ENCODE measurements at places on chromosomes 12 and 14.
A peak's percentile ranks its signal among the peaks of the same experiment; 100 is the strongest.

- no peak for DNase-seq
These were observed 2.1 kb downstream of the RNF10 start for GRCh38 chr12:120536064-120536791.

DNA sequence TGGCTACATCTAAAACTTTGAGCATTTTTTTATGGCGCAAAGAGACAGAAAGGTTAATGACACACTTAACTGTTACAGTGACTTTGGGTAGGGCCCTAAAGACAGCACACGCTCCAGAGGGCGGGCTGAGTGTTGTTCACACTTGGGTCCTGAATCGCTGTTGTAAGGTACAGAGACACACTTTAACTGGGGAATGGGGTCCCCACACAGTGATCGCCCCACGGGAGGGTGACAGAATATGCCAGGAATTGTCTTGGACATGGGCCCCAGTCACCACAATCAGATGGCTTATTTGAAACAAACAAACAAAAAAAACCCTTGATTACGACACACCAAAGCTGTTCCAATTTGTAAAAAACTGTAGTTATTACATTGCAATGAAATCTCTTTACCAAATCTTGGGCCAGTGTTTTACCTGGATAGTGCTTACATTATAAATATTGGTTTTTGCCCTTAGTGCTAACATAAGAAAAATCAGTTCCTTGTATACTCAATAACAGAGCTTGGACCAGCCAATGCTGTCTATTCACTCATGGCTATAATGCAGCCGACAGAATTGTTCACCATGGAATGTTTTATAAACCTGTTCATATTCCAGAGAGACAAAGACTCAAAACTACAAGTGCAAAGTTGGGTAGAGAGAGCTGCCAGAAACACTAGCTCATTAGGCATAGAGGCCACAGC lies 28.3 kb downstream of the KCTD10 start:
- DNase-seq, result no peak

GRCh38 chr12:119036878-119037825 lies 55.8 kb downstream of the SRRM4 start:
- DNase-seq, result peak; percentile 20

- no peak for DNase-seq
These were observed 7.9 kb downstream of the TMEM63C start for GRCh38 chr14:77189479-77189878.

GRCh38 chr14:34685819-34686428 lies 28.5 kb downstream of the CFL2 start:
- DNase-seq, result no peak

GRCh38 chr12:40560848-40561247 lies 131.4 kb upstream of the CNTN1 start:
- DNase-seq, result no peak

DNA sequence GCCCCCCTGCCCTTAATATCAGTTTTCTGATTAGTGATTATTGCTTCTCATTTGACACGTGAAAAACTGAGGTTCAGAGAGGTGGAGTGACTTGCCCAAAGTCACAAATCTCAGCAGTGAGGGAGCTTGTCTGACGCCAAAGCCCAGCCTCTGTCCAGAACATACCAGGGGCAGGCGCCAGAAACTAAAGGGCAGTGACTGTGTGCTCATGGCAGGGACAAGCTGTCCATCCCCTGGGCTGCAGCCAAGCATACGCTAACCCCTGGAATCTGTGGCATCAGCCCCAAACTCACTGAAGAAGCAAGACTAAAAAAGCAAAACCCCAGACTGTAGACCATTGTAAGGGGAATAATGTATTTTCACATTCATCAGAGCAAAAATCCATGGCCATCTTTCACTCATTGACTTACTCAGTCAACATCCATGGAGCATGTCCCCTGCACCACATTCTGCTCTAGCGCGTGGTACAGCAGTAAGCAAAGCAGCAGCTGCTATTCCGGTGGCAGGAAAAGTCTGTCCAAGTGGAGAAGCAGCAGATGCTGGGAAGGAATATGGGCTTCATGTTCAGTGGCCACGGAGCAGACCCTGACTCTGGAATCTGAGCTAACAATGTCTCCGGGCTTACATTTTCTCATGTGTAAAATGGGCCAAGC lies 1.5 kb upstream of the SERPINA4 start:
- peak; percentile 10 for DNase-seq

DNA sequence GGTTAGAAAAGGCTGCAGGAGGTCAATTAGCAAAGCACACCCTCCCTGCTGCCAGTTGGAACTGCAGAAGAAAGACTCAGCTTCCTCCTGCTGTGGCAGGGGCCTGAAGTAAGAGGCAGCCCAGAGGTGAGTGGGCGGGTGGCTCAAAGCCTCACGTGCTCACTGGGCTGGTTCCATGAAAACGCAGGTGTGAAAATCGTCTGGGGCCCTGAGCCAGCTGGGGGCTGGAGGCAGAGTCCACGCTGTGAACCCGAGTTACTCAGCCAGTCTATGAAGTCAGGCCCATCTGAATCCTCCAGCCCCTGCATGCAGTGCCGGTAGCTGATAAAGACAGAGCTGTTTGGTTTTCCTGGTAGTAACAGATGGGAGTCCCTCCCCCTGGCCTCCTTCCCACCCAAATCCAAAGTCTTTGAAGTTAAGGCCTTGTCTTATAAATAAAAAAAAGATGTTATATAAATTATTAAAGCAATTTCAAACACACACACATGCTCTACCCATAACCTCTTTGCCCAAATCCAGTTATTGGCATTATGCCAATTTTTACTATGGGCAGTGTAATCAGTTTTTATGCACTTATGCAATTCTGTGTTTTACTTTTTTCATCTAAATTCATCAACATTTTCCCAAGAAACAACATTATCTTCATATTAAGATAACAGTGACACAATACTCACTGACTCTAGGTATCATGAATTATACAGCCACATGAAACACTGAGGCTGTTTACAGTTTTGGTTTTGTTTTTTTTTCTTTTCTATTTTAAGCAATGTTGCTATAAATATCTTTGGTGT lies 57.9 kb upstream of the PNMA1 start:
- DNase-seq, result peak; percentile 77

GRCh38 chr12:88325076-88325815 lies 183.1 kb downstream of the TMTC3 start:
- DNase-seq, result peak; percentile 22

DNA sequence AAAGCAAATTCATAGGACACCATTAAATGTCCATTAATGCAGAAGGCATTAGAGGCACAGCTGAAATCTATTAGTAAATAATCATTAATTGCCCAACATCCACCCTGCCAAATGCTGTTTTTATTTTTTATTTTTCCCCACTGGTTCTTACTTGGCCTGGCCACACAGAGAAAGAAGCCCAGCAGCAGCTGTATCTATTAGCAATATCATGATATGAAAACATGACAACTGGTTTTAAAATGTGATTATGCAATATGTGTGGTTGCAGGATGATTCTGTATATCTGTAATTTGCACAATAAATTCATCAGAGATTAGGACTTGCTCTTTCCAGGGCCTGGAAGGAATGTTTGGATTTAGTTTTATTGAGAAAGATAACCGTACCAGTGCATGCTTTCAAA lies 44.9 kb downstream of the SIX6 start:
- no peak for DNase-seq

DNA sequence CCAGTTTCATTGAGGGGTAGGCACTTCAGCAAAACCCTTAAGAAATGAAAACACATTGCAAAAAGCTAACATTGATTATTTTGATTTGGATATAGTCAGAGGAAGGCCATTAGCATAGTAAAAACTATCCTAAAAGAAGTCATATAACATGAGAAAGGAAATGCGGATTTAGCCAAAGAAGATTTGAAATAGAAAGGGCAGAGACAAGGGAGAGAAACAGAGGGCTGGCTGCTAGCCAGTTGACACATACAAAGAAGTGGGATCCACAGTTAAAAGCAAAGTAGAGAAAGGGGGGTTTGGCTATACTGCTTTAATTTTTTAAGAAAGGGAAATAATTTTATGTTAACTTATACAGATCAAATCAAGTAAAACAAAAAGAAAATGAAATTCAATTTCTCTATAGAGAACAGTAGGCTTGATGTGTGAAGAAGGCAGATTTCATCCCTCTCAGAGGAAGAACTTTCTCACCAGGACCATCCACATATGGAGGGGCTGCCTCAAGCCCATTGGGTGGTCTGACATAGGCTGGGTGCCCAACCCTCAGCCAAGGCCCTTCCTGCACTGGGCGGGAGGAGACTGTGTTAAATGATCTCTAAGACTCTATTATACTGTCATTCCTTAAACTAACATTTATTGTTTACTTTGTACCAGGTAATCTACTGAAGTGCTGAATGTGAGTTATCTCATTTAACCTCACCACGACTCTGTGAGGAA lies 420.3 kb downstream of the CCDC91 start:
- DNase-seq, result no peak

DNA sequence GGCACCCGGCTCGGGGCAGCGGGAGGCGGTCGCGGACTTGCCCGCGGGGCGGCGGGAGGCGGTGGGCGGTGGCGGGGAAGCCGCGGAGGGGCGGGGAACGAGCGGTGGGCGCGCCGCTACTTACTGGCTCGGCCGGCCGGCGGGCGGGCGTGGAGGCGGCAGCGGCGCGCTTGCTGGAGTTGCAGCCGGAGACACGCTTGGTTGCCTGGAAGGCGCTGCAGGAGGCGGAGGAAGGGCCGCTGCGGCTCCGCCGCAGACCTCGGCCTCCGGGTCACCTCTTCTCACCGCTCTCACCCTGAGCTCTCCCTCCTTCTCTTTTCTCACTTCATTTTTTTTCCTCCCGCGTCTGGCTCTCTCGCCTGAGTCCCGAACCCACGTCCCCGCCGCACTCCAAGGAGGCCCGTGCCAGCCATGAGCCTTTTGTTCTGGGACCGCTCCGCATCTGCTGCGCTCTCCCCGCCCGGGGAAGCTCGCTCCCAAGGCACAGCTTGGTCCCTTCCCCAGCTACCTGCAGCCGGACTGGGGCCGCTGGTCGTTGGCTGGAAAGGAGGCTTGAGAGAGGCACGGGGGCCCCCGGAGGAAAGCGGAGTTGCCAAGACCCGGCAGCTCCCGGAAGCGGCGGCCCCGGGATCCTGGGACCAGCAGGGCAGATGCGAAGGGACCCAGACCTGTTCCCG lies 592 bp upstream of the KCNK10 start:
- DNase-seq, result peak; percentile 58

DNA sequence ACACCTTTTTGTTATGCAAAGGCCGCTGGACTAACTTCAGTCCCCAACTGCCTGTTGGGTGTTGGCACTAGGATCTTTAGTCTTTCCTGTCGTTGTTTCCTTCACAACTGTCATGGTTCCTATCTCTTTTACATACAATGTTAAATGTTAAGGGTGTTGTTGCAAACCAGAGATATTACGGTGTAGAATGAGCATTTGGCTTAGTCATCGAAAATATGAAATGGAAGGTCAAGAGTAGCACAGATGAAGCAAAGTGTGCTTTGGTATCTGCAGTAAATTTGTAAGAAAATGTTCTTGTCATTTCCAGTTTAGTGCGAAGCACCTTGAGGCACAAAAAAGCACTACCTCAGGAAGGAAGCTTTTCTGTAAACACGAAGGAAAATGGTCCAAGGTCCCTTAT lies 751.3 kb upstream of the LRFN5 start:
- DNase-seq, result no peak

DNA sequence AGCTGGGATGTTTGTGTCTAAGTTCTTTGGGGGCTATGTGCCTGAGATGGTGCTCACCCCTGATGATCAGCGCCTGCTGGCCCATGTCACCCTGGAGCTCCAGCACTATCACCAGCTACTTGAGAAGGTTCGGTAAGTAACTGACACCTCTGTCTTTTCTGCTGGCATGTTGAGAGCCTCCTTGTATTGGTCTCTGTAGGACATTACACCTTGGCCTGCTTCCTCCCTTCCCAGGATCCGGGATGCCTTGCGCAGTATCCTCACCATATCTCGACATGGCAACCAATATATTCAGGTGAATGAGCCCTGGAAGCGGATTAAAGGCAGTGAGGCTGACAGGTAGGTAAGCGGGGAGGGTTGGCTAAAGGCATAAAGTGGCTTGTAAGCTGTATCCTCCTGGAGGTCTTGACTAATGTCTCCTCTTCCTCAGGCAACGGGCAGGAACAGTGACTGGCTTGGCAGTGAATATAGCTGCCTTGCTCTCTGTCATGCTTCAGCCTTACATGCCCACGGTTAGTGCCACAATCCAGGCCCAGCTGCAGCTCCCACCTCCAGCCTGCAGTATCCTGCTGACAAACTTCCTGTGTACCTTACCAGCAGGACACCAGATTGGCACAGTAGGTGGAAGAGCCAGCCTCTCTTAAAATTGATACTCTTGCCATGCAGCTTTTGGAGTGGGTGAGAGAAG lies 5.5 kb downstream of the DDIT3 start:
- DNase-seq, result no peak

DNA sequence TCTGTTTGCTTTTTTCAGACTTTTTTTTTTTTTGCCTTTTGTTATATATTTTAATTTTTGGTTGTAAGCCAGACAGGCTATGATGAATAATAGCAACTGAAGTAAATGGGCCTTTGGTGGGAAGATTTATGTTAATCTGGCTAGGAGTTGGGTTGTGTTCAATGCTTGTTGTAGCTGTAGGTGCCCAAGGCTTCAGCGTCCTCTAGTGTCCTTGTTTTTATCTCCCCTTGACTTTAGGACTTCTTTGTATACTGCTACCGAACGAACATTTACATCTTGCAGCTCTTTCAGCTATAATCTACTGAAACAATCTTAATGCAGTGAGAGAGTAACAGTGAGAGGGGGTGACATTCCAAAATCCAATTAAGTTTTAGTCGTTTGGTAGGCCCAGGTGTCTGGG lies 848.4 kb upstream of the FBXO33 start:
- DNase-seq, result no peak

GRCh38 chr14:36716614-36717184 lies 55.0 kb downstream of the PAX9 start:
- no peak for DNase-seq

- peak; percentile 47 for DNase-seq
These were observed 170.5 kb upstream of the RBM19 start for GRCh38 chr12:114136631-114137030.

GRCh38 chr12:82793751-82794281 lies 107.1 kb downstream of the TMTC2 start:
- no peak for DNase-seq

DNA sequence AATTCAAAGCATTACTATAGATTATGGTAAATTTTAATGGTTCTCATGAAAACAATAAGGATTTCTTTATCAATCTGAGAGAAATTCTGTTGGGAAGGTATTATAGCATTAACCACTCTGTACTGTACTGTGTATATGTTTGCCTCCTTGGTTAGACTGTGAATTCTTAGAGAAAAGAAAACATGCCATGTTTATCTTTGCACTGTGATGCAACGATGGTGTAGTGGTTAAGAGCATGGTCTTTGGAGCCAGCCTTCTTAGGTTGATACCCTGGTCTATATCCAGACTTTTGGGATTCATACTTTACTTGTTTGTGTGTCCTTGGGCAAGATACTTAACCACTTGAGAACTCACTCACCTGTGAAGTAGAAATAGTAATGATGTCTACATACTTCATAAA lies 32.2 kb upstream of the NUBPL start:
- DNase-seq, result no peak

GRCh38 chr12:45425426-45425825 lies 209.5 kb downstream of the ANO6 start:
- no peak for DNase-seq
